NCI-H187 (cell line): ENCODE measurements at places on chromosomes 1 and 21.

GRCh38 chr1:110310300-110310699 lies 28.9 kb upstream of the RBM15 start:
- DNase-seq = no peak

DNA sequence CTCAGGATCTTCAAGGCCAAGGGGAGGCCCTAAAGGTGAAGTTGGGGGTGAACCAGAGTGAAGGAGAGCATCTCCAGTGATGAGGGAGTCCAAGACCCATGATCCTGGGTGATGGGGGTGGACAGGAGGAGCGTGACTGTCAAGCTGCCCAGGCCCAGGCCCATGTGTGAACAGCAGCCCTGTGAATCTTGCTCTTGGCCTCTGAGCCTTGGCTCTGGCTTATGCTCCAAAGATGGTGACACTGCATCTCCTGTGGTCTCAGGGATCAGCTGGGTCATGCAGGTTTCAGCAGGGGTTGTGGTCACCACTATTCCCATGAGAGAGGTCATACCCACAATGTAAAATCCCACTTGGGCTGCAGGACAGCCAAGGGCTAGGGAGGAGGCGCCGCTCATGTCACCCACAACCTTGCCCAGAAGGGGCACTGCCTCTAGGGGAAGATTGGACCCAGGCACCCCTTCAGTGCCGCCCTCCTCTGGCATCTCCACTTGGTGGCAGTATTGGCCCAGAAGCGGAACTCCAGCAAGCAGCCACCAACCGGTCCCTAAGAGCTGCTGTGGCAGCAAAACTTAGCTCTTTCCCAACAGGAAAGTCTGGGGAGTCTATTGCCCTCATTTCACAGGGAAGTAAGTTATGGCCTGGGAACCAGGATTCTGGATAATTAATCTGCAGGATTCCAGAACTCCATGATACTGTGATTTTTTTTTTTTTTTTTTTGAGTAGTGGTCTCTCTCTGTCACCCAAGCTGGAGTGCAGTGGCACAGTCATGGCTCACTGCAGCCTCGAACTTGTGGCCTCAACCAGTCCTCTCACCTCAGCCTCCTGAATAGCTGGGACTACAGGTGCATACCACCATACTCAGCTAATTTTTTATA lies 7.5 kb upstream of the WNT3A start:
- DNase-seq = no peak

DNA sequence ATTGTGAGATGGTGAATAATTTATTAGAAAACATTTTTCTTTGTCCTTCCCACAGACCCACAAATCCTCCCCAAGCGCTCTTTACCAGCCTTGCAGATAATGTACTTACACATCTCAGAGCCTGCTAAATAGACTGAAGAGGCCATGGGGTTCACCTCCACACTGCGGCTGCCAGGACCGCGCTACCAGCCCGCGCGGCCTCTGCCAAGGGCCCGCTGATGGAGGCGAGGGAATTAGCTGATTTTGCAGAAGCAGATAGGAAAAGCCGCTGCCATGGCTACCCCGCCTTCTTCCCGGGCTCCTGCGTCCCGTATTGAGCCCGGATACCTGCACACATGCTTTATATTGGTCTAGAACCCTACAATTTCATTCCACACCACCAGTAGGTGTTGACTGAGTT lies 248.0 kb upstream of the FOXD3 start:
- no peak for DNase-seq

DNA sequence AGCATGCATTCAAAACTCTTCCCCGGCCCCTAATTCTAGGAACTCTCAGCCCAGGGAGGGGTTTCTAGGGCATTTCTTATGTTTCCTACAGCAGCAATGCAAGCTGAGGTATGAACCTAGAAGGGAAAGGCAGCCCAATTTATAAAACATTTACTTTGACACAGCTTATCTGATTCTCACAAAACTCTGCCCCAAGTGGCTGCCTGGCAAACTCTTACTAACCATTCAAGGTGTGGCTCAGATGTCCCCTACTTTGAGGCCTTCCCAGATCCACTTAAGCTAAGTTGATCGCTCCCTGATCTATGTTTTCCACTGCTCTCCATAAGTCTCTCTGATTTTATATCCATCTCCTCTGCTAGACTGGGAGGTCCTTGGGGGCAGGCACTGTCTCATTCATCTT lies 35.4 kb downstream of the AK2 start:
- no peak for DNase-seq

GRCh38 chr1:99532276-99532580 lies 113.7 kb upstream of the PALMD start:
- DNase-seq = no peak

- peak; percentile 28 for DNase-seq
These were observed 68.5 kb downstream of the GIPC2 start for GRCh38 chr1:78114034-78114956.

GRCh38 chr1:187264995-187265602 lies 436.4 kb downstream of the PLA2G4A start:
- peak; percentile 15 for DNase-seq

- no peak for DNase-seq
These were observed 191.4 kb downstream of the MIS18A start for GRCh38 chr21:32087447-32087846.

- no peak for DNase-seq
These were observed 1.5 kb downstream of the MORC3 start for GRCh38 chr21:36321325-36322082.

DNA sequence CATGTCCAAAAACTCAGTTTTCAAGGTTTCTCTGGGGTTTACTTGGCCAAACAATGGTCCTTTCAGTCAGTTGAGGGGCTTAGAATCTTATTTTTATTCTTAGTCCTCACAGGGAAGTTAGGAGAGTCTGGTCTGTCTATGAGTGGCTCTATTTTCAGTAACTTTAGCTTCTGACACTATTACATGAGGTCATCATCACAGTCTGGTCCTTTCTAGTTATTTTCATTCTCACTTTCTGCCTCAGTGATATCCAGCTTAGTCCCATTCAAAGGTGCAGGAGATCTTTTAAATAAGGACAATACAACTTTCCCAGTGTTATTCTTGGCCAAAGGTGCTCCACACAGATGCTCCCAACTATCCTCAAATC lies 30.0 kb upstream of the FGGY start:
- DNase-seq = no peak

- no peak for DNase-seq
These were observed 1.2 kb downstream of the HES4 start for GRCh38 chr1:998745-998994.

DNA sequence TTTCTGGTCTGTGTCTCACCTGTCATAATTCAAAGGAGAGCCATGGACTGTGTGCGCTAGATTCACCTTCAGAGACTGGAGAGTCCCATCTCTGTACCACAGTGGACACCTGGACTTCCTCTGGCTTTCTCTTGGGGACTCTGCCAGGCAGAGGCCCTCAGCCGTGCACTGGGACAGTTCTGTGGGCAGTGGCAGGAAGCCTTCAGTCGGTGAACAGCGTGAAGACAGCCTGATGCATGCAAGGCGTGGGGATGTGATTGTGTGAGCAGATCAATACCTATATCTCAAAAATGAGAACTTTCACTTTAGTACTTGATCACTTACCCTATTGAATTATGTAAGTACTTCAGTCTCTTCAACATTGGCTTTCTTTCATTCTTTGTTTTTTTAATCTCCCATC lies 245.3 kb downstream of the DISC1 start:
- no peak for DNase-seq

- peak; percentile 26 for DNase-seq
These were observed 37.7 kb upstream of the KCNJ15 start for GRCh38 chr21:38219049-38219628.

GRCh38 chr1:32937061-32937460 lies 27.5 kb downstream of the RNF19B start:
- no peak for DNase-seq

DNA sequence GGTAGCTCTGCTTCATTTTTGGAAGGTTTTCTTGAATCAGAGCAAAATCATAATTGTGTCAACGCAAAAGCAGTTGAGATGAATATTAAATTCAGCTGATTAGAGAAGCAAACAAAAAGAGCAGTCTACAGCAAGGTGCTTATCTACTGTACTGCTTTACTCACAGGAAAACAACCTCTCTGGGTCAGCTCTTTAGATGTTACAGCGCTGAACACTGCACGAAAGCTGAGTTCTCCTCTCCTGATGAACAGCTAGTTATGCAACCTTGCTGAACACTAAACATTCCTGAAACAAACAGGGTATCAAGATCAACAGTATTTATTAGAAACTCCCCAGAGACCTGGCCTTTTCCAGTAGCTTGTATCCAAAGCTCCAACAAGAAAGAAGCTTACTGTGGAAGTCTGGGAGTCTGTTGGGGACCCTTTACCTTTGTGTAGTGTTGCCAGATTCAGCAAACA lies 41.3 kb downstream of the TBCE start:
- DNase-seq = no peak

GRCh38 chr1:234311414-234311813 lies 61.8 kb upstream of the COA6 start:
- no peak for DNase-seq

GRCh38 chr1:91121366-91121765 lies 99.5 kb upstream of the ZNF644 start:
- DNase-seq = no peak

GRCh38 chr21:34864370-34865149 lies 184.5 kb downstream of the RUNX1 start:
- no peak for DNase-seq

- peak; percentile 30 for DNase-seq
These were observed 40.4 kb upstream of the EIF4G3 start for GRCh38 chr1:21216835-21217811.

GRCh38 chr1:211521102-211521815 lies 29.3 kb upstream of the RD3 start:
- DNase-seq = no peak

DNA sequence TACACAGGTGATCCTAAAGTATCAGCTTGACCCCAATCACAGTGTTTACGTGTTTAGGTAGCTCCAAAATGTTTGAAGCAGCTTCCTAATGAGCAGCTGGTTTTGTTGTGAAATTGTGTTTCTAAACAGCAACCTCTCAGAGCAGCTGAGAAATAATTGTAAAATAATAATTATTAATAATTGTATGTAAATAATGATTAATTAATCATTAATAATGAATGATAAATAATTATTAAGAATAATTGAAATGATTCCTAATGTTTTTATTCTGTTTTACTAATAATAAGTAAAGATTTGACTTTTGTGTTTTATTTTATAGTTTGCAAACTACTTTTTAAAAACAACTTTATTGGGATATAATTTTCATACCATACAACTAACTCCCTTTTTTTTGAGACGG lies 182.2 kb downstream of the URB2 start:
- DNase-seq = no peak

DNA sequence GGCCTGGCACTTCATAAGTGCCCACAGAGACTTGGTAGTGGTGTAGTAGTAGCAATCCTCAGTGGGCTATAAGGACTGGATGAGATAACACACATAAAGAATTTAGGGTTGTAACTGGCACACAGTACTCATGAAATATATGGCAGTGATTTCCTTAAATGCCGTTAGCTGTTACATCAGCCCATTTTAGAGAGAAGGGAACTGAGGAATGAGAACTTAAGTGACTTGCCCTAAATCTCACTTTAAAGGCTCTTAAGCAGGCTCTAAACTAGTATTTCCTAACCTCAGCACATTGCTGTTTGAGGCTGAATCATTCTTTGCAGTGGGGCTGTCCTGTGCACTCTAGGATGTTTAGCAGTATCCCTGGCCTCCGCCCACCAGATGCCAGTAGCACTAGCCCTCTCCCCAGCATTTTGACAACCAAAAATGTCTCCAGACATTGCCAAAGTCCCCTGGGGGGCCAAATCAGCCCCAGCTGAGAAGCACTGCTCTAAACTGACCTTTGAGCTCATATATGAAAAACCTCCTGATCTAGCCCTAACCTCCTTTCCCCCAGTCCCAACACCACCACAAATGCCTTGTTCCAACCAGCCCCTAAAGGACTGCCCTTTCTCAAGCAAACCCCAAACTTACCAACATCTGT lies 11.6 kb downstream of the CAMK2N1 start:
- DNase-seq = no peak

GRCh38 chr1:180964595-180964994 lies 51.9 kb downstream of the KIAA1614 start:
- DNase-seq = peak; percentile 66

GRCh38 chr1:74363220-74363619 lies 128.0 kb downstream of the TNNI3K start:
- DNase-seq = no peak

DNA sequence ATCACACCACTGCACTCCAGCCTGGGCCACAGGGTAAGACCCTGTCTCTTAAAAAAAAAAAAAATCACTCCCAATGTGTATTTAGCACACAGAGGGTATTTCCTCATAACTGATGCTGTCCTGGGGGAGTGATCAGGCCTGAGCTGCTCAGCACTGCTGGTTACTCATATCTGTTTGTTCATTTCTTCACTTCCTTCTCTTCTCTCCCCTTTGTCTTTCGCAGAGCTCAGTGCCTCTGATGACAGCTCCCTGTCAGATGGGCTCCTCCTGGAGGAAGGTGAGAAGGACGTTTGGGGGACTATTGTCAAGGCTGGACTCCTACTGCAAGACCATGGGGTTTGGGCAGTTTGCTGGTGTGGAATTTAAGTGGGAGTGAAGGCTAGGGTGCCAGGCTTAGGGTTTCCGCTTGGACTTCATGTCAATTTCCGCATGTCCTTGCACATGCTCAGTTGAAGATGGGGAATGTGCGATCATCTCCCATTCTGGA lies 13.0 kb downstream of the INAVA start:
- no peak for DNase-seq

GRCh38 chr1:218750216-218750970 lies 405.3 kb downstream of the TGFB2 start:
- no peak for DNase-seq

DNA sequence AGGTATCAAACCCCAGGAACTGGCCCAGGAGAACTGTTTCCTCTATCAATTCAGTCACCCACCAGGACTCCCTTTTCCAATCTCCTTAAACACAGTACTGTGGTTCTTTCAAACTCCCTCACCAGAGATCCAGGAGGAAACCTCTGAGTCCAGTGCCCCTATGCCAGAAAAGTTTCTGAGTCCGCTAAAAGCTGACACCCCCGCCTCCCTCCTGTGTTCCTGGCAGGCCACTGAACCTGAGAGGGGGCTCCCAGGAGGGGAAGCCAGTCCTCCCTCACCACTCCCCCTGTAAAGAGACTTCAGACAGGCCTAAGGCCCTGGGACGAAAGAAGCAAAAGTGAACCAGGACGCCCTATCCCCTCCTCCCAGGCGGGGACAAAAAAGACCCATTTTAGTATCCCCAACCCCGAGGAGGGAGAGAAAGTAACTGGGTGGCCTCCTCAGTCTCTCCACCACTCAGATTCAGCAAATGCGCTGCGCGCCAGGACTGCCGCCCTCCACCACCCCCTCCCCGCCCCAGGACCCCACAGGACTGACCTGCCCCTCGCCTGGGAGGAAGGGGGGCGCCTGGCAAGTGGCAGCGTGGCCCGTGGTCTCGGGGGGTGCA lies 624 bp downstream of the SLC41A1 start:
- DNase-seq = no peak

GRCh38 chr1:226248796-226249195 lies 25.3 kb downstream of the MIXL1 start:
- DNase-seq = no peak

DNA sequence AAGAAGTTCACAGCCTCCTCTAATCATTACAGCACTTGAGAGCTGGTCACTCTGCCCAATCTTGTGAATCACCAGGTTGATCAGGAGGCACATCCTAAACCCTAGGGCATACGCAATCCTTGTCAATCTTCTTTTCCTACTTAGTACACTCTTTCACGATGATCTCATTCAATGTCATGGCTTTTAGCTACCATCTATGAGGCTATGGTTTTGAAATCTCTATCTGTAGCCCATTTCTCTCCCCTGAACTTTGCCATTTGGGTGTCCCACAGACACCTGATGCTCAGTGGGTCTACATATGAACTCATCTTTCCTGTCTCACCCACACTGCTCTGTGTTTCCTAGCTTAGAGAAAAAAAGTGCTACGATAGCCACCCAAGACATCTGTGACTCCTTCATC lies 1.9 kb upstream of the MED18 start:
- DNase-seq = no peak
